ENCODE measurements at places on chromosomes 7 and 10. TPM values are rescaled to one million over a fixed set of nuclear protein-coding genes. Genes with fewer than 3 reads are reported as not detected.

The DDC gene
- not detected for total RNA-seq

The KCNH2 gene
- 0.15 TPM for total RNA-seq

The PPP1R9A gene
- total RNA-seq = 0.15 TPM

The SOSTDC1 gene
- total RNA-seq = 0.15 TPM

The PDK4 gene
- 0.45 TPM for total RNA-seq

The GPR15LG gene
- not detected for total RNA-seq

The FAM20C gene
- 137 TPM for total RNA-seq

The INHBA gene
- 4.9 TPM for total RNA-seq

The PLCE1 gene
- total RNA-seq = 3.5 TPM

The EFCAB10 gene
- total RNA-seq = not detected

The GTF2IRD2 gene
- 3.5 TPM for total RNA-seq

The TRRAP gene
- total RNA-seq = 13.1 TPM

All from bronchus fibroblast of lung (primary cell).